ENCODE measurements at places on chromosomes 1 and 21.

DNA sequence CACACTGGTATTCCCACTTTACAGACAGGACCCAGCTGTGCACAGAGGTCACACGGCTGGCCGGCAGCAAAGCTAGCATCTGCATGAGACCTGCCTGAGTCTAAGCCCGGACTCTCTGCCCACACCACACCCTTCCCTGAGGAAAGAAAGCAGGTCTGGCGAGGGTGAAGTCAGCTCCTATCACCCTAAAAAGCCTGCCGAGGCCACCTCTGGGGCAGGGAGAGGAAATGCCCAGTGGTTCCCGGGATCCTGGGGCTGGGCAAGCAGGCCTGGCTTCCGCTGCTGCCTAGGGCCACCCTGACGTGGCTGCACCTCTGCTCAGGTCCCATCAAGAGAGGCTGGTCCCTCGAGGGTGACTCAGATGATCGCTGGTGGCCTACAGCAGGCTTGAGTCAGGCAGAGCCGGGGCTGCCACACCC, 42.2 kb downstream of the RAP1GAP start:
- no peak for DNase-seq

DNA sequence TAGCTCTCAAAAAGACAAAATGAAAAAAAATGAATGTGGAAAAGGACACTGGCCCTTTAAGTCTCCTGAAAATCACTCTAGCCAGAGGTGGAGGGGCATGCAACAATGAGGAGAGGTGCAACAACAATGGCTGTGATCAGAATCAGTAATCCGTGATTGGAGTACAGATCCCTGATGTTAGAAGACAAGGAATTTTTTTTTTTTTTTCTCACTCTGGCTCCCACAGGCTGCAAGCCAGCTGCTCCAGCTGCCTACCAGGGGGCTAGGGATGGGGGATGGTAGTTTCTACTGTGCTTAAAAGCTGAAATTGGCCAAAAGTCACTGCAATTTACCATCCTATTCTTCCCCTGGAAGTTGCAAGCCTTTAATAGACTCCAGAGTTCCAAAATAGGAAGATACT, 54.5 kb downstream of the STYXL2 start:
- DNase-seq: no peak

DNA sequence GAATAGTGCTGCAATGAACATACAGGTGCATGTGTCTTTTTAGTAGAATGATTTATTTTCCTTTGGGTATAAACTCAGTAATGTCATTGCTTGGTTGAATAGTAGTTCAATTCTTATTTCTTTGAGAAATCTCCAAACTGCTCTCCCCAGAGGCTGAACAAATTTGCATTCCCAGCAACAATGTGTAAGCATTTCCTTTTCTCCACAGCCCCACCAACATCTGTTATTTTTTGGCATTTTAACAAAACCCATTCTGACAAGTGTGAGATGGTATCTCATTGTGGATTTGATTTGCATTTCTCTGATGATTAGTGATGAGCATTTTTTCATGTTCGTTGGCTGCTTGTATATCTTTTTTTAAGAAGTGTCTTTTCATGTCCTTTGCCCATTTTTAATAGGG, 21.9 kb upstream of the EEIG2 start:
- no peak for DNase-seq

DNA sequence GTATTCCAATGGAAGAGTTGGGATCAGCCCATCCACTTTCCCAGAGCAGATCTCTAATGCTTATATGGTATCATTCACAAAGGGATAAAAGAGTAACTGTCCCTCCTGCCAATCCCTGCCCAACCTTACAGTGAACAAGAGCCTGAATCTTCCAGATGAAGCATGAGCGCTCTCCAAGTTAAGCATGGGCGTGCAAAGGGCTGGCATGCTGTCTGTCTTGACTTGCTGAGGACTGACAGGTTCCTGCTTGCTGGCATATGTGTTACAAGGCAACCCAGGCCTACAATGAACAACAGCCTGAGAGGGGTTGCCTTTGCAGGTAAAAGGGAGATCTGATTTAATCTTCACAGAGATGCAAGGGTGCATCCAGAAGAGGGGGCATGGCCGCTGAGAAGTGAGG, 155.6 kb upstream of the SOD1 start:
- DNase-seq: no peak

GRCh38 chr1:194570476-194570875, 1384.1 kb upstream of the B3GALT2 start:
- no peak for DNase-seq

- DNase-seq: no peak
Observed at GRCh38 chr1:79499541-79499940, 493.0 kb upstream of the ADGRL4 start.

- DNase-seq: no peak
Observed at GRCh38 chr1:150280138-150280707, 2.1 kb upstream of the CIART start.

- no peak for DNase-seq
Observed at GRCh38 chr1:40153073-40153770, 8.0 kb upstream of the RLF start.

DNA sequence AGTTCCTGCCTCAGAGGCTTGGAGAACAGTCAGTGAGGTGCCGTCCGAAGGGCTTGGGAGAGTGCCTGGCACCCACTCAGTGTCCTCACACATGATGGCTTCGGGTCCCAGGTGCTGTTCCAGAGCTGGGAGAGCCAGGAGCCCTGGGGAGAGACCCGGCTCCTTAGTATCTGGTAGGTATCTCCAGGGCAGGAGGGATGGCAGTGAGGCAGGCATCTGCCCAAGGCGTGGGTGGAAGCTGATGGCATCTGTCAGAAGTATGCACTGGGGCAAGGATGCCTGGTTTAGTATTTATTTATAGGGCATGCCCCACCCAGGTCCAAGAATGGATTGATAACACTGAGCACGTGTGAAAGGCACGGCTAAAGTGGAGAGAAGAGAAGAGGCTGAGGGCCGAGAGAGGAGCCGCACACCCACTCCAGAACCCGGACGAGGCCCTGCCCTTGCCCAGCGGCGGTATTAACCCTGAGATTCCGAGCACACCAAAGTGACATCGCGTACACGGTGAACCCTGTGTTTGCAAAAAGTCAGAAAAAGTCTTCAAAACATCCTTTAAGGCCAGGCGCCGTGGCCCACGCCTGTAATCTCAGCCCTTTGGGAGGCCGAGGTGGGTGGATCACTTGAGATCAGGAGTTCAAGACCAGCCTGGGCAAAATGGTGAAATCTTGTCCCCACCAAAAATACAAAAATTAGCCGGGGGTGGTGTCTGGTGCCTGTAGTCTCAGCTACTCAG, 2.4 kb downstream of the TP73 start:
- DNase-seq: no peak

DNA sequence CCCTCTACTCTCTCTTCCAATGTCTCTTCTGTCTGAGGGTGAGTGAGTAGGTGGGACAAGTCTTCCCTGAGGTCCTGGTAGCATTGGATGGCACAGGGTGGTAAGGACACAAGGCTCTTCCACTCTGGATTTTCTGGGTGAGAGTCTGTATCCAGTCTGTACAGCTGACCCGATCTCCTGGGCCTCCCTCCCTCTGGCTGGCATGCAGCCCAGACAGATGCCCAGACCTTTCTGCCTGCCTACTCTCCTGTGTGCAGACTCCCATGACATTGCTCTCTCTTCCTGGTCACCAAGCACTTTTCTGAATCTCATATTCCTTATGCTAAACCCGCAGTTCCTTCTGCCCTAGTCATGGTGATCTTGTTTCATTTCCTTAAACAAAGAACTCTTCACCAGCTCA, 100.3 kb downstream of the GRIK3 start:
- DNase-seq: no peak

DNA sequence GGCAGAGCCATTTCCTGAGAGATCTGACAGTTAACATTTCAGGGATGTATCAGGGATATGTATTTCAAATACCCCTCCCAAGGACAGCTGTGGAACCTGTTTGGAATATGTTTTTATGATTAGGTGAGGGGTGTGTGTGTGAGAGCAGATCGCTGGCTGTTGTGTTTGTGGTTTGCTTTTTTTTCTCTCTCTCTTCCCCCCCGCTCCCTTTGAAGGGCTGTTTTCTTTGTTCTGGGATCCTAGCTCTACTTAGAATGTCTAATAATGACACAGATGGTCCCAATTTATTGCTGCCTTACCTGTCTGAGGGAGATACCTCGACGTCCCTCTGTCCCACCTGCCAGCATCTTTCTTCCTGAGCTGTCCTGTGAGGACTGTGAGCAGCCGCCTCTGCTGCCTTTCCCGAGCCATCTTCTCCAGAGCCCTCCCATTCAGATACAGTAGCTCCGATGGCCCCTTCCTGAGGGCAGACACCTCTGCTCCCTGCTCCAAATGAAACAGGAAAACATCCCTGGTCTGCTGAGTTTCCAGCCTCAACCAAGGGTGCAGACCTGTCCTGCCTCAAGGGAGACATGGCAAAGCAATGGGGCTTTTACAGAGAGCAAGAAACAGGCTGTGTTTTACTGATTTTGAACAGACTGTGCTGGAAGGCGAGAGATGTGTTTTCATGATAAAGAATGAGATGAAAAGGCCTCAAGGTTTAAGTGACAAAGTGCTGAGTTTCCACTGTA, 138.0 kb upstream of the TNR start:
- DNase-seq: no peak

- no peak for DNase-seq
Observed at GRCh38 chr21:41745971-41746743, 20.7 kb downstream of the RIPK4 start.

DNA sequence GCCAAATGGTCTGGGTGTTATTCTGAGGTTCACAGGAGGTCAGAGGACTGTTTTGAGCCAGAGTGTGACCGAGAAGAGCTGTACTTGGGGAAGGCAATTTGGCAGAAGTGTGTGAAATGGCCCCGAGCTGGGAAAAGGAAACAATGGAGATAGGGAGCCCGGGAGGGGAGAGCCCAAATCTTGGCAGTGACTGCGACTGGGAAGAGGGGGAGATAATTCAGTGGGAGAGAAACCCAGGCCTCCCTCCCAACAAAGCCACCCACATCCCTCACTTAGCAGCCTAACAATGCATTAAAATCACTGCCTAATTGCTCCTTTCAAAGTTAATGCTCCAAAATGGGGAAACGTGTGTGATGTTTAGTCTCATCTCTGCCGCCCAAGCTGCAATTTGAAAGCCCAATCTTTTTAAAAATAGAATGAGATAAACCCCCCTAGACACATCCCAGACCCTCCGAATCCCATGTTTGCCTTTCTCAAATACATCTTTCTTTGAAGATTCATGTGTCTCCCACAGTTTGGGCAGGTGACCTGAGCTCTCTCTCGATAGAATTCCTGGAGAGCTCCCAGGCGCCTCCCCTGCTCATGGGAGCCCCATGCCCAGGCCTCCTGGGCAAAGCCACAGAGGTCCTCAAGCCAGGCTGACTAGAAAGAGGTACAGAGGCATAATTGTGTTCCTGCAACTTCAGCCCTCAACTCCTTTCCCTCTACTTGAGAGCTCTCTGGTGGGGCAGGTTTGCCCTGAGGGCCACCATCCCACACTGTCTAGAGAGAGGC, 17.3 kb downstream of the LRRC52 start:
- no peak for DNase-seq

DNA sequence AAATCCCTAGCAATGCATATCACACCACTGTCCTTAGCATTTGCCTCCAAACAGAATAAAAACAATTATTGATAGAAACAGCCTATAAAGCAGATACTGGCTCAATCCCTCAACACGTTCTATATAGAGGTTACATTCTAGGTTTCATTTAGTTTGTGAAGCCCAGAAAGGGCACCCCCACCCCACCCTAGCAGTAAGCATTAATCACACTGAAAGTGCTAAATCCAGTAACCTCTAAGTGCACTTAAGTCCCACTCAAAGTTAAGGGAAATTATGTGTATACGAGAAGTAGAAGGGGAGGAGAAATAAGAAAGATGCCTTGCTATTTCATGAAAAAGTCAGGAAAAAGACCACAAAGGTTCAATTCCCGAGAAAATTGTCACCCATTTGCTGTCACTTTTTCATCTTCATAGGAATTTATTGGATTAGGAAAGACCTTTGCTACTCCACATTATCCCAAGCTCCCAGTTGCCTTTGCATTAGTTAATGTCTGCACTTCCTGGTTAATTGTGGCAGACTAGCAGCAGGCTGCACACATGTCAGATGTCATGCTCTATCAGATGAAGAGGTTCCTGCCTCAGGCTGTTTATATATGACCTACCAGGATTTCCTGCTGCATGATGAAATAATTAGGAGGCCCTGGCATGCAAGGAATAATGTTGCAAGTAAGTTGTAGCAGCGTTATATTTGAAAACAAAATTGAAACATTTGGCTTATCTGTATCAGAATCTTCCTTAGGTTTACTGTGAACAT, 54.5 kb upstream of the LHX8 start:
- no peak for DNase-seq

- no peak for DNase-seq
Observed at GRCh38 chr1:161044535-161044907, 1.3 kb downstream of the USF1 start.

- no peak for DNase-seq
Observed at GRCh38 chr1:236222632-236223031, 59.1 kb downstream of the ERO1B start.

- DNase-seq: no peak
Observed at GRCh38 chr1:12709696-12710095, 6.2 kb upstream of the AADACL3 start.

GRCh38 chr1:24779689-24780464, 34.6 kb downstream of the CLIC4 start:
- DNase-seq: no peak

GRCh38 chr1:99490031-99490430, 155.9 kb upstream of the PALMD start:
- no peak for DNase-seq

DNA sequence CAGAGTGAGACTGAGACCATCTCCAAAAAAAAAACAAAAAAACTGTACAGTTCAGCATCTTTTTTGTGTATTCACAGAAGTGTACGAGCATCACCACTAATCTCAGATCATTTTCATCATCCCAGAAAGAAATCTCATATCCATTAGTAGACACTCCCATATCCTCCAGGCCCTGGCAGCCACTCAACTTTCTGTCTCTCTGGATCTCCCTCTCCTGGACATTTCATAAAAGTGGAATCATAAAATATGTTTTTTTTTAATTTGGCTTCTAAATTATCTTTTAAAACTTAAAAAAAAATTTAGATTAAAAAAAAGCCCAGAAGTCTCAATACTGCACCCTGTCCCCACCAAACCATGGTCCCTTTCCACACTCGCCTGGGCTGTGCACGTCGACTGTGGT, 22.1 kb downstream of the RIPPLY3 start:
- DNase-seq: no peak

- DNase-seq: no peak
Observed at GRCh38 chr1:53590531-53591515, 131.6 kb downstream of the DMRTB1 start.

DNA sequence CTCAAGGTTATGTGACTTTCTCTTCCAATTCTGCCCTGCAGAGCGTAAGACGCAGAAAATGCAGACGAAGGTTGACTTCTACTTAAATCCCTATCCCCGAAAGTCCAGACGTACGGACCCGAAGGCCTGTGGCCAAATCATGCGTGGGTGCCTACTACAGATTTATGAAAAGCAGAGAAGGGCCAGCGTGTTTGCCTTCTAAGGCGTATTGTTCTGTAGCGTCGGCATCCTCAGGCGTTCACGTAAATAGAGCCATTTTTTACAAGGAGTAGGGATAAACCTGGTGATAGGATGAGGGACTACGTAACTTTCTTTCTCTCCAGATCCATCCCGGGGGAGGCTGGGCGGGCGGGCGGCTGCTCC, 222 bp upstream of the GIPC2 start:
- DNase-seq: no peak

- DNase-seq: no peak
Observed at GRCh38 chr1:222229672-222230312, 318.1 kb downstream of the HHIPL2 start.
